Activated naive CD8-positive, alpha-beta T cell treated with anti-CD3 and anti-CD28 coated beads, Interleukin-2, amount 10 ng/mL, durations not matched to agents 7 days and 5 days (primary cell): ENCODE measurements at places on chromosomes 7 and 10. TPM values are rescaled to one million over a fixed set of nuclear protein-coding genes. Genes with fewer than 3 reads are reported as not detected.

Gene CYP3A4
- total RNA-seq: not detected

Gene ABCF2
- 31.2 TPM for total RNA-seq

Gene MYO1G
- total RNA-seq: 382 TPM

GRCh38 chr7:36895192-36895591 is 170.9 kb upstream of the AOAH start:
- no peak for DNase-seq

- no peak for DNase-seq
These were observed 241.5 kb upstream of the SP8 start for GRCh38 chr7:21028186-21028585.
